ENCODE measurements at places on chromosomes 1 and 21. TPM values are rescaled to one million over a fixed set of nuclear protein-coding genes. Genes with fewer than 3 reads are reported as not detected.

The OR2T11 gene
- not detected for total RNA-seq

The NTMT2 gene
- not detected for total RNA-seq

The PLXNA2 gene
- 5.7 TPM for total RNA-seq

The PNRC2 gene
- total RNA-seq = 92.1 TPM

The PPIAL4G gene
- total RNA-seq = not detected

The TNFRSF18 gene
- 3.1 TPM for total RNA-seq

The C1orf210 gene
- 2.5 TPM for total RNA-seq

The VHLL gene
- total RNA-seq = not detected

The AMPD1 gene
- total RNA-seq = not detected

The LAMC1 gene
- total RNA-seq = 122 TPM

The LEFTY2 gene
- 0.36 TPM for total RNA-seq

The PTCH2 gene
- total RNA-seq = not detected

The CATSPERE gene
- total RNA-seq = under 0.01 TPM

The LCE1F gene
- not detected for total RNA-seq

The HES2 gene
- total RNA-seq = 6.2 TPM

The ZNF593OS gene
- total RNA-seq = not detected

The GNAT2 gene
- total RNA-seq = not detected

The TDRD5 gene
- 0.06 TPM for total RNA-seq

The LCE2B gene
- total RNA-seq = not detected

The PMF1 gene
- total RNA-seq = 131 TPM

The UBL4B gene
- not detected for total RNA-seq

The RSPO1 gene
- not detected for total RNA-seq

The OLIG1 gene
- total RNA-seq = not detected

The TFF1 gene
- not detected for total RNA-seq

The FALEC gene
- total RNA-seq = not detected

The TMEM82 gene
- not detected for total RNA-seq

The HRNR gene
- total RNA-seq = not detected

The NBPF10 gene
- total RNA-seq = 0.51 TPM

The DIO1 gene
- not detected for total RNA-seq

The HAO2 gene
- total RNA-seq = not detected

The CFH gene
- total RNA-seq = 9.2 TPM

The KPRP gene
- total RNA-seq = not detected

The PDC gene
- total RNA-seq = not detected

The CCDC17 gene
- not detected for total RNA-seq

The FAM72A gene
- total RNA-seq = 6.9 TPM

The PLOD1 gene
- total RNA-seq = 147 TPM

Measured in epithelial cell of proximal tubule (primary cell).